Stomach (tissue), 19 donors: ENCODE measurements at places on chromosomes 2 and 18. TPM values are rescaled to one million over a fixed set of nuclear protein-coding genes. Genes with fewer than 3 reads are reported as not detected.

The YIPF4 gene
- 7.0 TPM for polyA plus RNA-seq

The MYOM1 gene
- 2.9 TPM for polyA plus RNA-seq

The DSG2 gene
- polyA plus RNA-seq = 16.1 TPM

The SGPP2 gene
- polyA plus RNA-seq = 2.3 TPM

The RAMP1 gene
- polyA plus RNA-seq = 14.1 TPM

The CD8A gene
- 1.3 TPM for polyA plus RNA-seq

The CYBRD1 gene
- polyA plus RNA-seq = 29.2 TPM

GRCh38 chr18:57445488-57446319 is 10.5 kb downstream of the ONECUT2 start:
- no peak for DNase-seq

- no peak for DNase-seq
These were observed 205.4 kb downstream of the ZNF407 start for GRCh38 chr18:74803117-74803516.

DNA sequence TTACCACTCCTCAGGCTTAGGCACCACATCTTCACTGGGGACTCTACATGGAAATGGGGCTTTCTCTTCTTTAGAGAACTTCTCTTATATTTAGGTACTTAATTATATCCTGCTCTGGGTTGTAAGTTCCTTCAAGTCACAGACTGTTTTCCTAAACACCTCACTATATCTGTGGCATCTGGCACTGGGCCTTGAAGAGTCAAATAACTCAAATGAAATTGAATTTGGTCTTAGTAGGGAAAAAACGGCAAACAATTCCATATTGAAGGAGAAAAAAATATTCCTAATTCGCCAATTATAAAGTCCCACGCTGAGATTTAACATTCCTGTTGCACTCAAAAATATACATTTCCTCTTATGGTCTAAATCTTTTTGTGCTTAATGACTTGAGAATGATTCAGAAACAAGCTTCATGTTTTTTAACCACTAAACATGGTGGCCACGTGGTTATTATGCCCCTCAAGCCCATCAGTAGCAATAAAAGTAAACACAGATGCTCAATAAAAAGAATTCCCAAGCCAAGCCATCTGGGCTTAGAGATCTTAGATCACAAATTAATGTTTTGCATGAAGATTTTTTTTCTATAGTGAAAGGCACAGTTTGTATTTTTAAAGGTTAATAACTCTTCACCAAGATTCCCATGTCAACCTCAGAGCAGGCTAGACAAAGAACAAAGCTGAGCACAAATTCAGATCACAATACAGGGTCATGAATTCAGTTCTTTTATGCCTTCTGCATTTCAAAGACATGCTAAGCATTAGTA is 105.5 kb upstream of the SYT4 start:
- DNase-seq = no peak

DNA sequence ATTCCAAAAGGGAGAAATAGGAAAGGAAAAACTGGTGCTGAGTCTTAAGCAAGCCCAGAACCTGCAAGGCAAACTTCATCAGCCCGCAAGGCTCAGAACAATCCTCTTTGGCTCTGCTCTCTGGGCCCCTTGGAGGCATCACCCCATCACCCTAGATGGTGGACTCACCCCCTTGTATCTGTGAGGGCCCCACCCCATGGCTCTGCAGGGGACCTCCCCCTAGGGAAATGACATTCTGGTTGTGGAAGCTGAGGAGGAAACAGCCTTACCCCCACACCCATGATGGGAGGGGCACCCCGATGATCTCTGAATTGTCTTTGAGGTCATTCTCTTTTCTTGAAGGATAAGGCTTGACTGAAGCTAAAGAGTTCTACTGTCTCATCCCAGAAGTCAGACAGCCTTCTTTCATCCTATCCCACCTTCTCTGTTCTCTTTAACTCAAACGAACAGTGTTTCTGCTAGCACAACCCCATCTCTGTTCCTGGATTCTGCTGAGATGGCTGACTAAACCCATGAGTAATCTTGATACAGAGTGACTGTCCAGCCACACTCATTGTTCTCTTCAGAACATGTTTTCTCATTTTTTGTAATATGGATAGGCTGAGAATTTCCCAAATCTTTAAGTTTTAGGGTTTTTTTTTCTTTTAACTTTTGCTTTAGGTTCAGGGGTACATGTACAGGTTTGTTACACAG is 492.1 kb upstream of the MYT1L start:
- no peak for DNase-seq

- peak; percentile 15 for DNase-seq
These were observed 1096.7 kb upstream of the DDX18 start for GRCh38 chr2:116717832-116718231.

GRCh38 chr2:56040834-56041233 is 117.3 kb upstream of the EFEMP1 start:
- no peak for DNase-seq

DNA sequence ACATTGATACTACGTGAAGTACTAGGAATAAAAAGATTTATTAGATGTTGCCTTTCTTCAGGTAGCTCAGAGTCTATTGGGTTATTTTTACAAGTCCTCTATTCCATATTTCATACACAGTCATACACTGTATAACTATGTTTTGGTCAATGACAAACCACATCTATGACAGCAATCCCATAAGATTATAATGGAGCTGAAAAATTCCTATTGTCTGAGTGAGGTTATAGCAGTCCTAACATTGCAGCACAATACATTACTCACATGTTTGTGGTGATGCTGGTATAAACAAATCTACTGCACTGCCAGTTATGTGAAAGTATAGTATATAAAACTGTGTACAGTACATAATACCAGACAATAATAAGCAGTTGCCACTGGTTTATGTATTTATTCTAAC is 595.1 kb downstream of the MBD2 start:
- DNase-seq = no peak

GRCh38 chr2:224449212-224450147 is 47.6 kb upstream of the FAM124B start:
- DNase-seq = peak; percentile 46

DNA sequence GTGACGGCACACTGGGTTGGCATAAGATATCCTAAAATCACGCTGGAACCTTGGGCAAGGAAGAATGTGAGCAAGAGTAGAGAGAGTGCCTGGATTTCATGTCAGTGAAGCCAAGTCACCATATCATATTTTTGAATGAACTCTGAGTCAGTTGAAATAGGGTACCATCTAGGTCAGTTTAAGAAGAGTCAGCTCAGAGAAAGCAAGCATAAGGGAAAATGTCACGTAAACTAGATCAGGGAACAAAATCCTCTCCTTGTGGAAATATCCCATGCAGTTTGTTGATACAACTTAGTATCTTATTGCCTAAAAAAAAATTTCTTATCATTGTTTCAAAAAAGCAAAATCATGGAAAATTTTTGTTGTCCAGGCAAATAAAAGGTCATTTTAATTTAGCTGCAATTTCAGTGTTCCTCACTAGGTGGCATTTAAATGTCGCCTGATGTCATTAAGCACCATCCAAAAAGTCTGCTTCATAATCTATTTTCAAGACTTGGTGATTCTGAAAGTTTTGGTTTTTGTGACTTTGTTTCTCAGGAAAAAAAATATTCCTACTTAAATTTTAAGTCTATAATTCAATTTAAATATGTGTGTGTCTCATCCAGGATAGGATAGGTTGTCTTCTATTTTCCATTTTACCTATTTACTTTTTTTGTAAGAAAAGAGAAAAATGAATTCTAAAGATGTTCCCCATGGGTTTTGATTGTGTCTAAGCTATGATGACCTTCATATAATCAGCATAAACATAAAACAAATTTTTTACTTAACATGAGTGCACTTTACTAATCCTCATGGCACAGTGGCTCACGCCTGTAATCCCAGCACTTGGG is 19.6 kb downstream of the RSAD2 start:
- peak; percentile 67 for DNase-seq

- DNase-seq = no peak
These were observed 68.1 kb upstream of the TMEM247 start for GRCh38 chr2:46411245-46411641.

GRCh38 chr18:57276829-57277228 is 75.5 kb upstream of the ST8SIA3 start:
- no peak for DNase-seq

DNA sequence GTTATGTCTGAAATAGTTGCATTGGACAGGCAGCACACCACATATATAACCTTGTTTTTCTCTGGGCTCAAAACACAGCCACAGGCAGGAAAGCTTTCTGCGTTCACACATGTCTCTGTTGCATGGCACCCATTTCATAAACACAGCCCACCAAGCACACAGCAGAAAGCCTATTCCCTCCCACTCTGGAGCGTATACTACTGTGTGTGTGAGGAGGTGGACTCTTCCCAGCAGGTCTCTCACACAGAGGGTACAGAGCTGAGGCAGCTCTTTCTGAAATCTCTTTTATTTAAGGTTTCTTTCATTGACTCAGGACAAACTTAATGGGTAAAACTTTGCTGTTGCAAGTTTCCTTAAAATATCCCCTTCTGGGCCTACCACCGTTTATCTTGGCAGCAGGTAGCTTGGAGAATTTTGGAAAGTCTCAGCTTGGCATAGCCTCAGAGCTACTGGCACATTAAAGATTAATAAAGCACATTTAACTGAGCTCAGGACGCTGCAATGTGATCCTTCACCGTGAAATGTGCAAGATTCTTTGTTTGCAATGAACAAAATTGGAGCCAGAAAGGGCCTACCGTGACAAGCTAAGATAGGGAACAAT is 105.1 kb upstream of the NCKAP5 start:
- no peak for DNase-seq

DNA sequence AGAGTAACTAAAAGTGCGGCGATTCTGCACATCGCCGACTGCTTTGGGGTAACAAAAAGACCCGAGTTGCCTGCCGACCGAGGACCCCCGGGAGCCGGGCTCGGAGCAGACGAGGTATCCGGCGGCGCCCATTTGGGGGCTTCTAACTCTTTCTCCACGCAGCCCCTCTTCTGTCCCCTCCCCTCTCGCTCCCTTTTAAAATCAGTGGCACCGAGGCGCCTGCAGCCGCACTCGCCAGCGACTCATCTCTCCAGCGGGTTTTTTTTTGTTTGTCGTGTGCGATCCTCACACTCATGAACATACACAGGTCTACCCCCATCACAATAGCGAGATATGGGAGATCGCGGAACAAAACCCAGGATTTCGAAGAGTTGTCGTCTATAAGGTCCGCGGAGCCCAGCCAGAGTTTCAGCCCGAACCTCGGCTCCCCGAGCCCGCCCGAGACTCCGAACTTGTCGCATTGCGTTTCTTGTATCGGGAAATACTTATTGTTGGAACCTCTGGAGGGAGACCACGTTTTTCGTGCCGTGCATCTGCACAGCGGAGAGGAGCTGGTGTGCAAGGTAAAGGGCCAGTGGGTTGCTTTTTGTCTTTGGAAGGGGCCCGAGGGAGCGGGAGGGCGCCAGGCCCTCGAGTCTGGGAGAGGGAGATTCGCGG is 1.4 kb downstream of the TRIB2 start:
- peak; percentile 71 for DNase-seq

DNA sequence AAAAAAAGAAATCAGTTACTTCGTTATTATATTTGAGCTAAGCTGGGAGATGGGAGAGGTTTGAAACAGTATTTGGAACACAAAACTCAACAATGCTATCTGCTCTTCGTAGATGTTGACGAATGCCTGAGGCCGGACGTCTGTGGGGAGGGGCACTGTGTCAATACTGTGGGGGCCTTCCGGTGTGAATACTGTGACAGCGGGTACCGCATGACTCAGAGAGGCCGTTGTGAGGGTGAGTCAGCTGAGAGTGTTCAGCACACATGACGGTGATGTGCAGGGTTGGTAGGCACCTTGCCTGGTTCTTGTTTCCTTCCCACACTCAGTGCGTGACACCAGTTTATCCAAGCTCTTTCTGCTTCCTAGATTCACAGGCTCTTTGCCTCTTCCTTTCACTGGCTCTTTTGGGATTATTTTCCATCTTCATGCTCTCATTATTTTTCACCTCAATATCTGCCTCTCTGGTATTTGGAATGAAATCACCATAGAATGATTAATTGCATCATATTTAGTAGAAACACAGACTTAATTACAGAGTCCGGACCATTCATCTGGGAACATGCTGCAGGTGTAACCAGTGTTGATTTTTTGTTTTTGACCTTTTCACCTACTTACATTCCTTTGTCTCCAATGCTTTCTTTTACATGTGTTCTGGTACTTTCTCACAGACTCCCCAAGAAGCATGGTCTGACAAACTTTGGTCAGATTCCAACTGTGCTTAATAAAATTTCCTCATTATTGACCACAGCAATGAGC is 200.6 kb upstream of the RASGRP3 start:
- DNase-seq = peak; percentile 75

GRCh38 chr2:74975016-74975415 is 16.6 kb downstream of the POLE4 start:
- DNase-seq = no peak

GRCh38 chr18:9542924-9543323 is 67.6 kb downstream of the RALBP1 start:
- DNase-seq = no peak

DNA sequence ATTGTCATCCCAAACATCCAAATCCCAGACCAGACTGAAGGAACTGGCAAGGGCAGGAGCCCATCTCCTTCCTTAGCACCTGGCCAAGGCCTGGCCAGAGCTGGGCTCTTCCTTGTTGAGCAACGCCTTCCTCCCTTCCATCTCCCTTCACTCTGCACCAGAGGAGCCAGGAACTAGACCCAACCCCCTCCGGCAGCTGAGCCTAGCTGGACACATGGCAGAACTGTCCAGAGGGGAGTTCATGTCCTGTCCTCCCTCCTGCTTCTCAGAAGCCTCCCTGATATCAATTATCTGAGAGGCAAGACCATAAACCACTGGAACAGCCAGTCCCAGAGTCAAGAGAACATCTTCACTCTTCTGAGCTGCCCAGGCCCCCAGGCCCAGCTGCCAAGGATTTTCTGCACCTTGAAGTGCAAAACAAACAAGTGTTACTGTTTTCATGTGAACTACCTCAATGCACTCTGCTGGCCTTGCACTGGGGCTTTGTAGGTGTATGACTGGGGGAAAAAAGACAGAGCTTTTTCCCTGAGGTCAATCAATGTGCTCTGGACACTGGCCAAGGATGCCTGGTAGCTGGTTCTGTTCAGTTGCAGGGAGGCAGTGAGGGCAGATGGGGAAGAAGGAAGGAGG is 107.6 kb upstream of the MSH6 start:
- DNase-seq = no peak

GRCh38 chr2:224870341-224870740 is 154.2 kb upstream of the CCDC195 start:
- no peak for DNase-seq

DNA sequence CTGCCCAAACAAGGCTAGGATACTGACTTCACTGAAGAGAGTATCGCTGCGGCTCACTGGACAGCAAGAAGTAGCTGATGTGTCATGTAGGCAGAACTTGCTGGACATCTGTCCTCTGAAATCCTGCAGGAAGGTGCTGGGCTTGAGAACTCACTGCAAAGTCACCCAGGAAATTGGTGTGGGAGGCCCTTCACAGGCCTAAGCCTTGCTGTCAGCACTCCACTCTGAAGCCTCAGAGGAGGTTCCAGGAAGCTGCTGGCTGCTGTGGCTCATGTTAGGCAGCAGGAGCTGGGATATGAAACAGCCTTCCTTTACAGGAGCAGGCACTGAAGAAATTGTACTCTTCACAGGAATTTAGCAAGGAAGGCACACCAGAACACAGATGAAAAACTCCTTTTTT is 88.3 kb upstream of the CCDC68 start:
- no peak for DNase-seq
